Activated CD4-positive, alpha-beta memory T cell treated with anti-CD3 and anti-CD28 coated beads, Interleukin-2, amount 10 ng/mL, durations not matched to agents 7 days and 5 days (primary cell): ENCODE measurements at places on chromosomes 6 and 20.

DNA sequence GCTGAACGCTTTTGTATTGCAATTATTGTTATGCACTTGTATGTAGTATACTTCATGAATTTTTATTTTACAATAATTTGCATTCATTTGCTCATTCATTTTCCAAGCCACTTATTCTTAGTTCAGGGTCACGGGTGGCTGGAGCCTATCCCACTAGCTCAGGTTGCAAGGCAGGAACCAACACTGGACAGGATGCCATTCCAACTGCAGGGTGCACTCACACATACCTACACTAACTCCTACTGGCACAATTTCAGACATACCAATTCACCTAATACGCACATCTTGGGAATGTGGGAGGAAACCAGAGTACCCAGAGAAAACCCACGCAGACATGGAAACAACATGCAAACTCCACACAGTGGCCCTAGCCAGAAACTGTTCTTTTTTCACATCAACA is 61.8 kb downstream of the LMBRD1 start:
- H3K27ac ChIP-seq: no peak overlapping the region
- H3K4me3 ChIP-seq: no peak overlapping the region
- peaks cover 3% of the 10 kb centered on the region for H3K36me3 ChIP-seq

- H3K27ac ChIP-seq: peak overlapping the region; percentile 44
- H3K27me3 ChIP-seq: no peaks in the 10 kb centered on the region
Measured at GRCh38 chr20:36632487-36633284, 13.3 kb downstream of the SLA2 start.

DNA sequence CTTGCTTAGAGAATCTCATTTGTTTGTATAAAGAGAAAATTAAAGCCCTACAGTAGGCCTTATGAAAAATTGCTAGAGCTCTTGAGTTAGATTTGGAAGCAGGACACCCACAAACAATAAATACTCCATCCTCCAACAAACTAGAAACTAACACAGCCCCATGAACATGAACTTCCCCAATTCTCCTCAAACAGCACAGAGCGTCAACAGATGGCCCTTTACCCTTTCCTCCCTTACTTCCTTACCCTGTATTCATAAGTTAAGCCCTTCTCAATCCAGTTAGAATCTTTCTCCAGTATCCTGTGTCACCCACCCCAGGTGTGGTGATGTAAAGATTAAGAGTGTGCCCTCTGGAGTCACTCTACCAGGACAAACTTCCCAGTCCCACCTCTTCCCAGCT is 113.7 kb downstream of the UNC5CL start:
- H3K36me3 ChIP-seq: no peaks in the 10 kb centered on the region
- H3K4me1 ChIP-seq: no peaks in the 10 kb centered on the region
- no peak overlapping the region for H3K4me3 ChIP-seq
- peaks cover 17% of the 10 kb centered on the region for H3K27me3 ChIP-seq
- no peak overlapping the region for H3K27ac ChIP-seq

- no peak overlapping the region for H3K4me3 ChIP-seq
- peaks cover 44% of the 10 kb centered on the region for H3K4me1 ChIP-seq
- H3K27ac ChIP-seq: no peak overlapping the region
Measured at GRCh38 chr20:24958506-24959385, 9.7 kb downstream of the CST7 start.

- DNase-seq: no peak
- H3K36me3 ChIP-seq: peaks cover 20% of the 10 kb centered on the region
- no peak overlapping the region for H3K27ac ChIP-seq
- peaks cover 33% of the 10 kb centered on the region for H3K4me1 ChIP-seq
- H3K4me3 ChIP-seq: no peak overlapping the region
Measured at GRCh38 chr20:45433316-45433715, 17.4 kb downstream of the PIGT start.

DNA sequence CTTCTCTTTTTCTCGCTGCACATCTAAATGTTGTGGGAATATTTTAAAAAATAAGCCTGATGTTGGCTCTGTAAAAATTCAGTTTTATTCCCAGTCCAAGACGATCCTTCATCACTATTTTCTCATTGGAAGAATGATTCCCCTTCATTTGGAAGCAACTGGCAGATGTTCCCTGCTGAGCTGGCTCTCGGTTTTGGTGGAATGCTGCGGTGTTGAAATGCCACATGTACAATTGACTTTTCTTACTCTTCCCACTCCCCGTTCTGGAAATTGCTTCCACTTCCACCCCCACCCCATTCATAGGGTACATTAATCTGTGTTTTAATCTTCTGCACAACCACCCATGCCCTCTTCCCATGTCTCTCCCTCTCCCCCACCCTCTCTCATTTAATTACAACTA is 496.3 kb upstream of the MAP3K7 start:
- no peaks in the 10 kb centered on the region for H3K27me3 ChIP-seq

GRCh38 chr20:17797579-17797978 is 97.8 kb downstream of the BANF2 start:
- DNase-seq: no peak
- H3K27me3 ChIP-seq: peaks cover 18% of the 10 kb centered on the region
- no peak overlapping the region for H3K27ac ChIP-seq

DNA sequence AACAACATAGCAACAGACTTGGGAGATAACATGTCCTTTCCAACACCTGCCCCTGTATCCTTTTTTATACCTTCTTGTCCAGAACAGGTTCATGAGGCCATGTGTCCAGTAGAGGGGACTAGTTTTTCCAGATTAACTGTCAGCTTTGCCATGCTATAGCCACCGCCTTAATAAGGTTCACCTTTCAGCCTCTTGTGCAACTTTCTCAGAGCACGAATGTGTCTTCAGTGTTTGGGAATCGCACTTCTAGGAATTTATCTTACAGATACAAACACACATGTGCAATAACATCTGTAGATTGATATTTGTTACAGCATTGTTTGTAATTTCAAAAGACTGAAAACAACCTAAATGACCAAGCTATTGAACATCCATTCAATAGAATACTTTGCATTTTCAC is 21.4 kb downstream of the NCR2 start:
- H3K27me3 ChIP-seq: peaks cover 45% of the 10 kb centered on the region
- H3K4me1 ChIP-seq: no peaks in the 10 kb centered on the region
- no peak for DNase-seq
